GM23248 (cell line): ENCODE measurements at places on chromosomes 13 and 19. TPM values are rescaled to one million over a fixed set of nuclear protein-coding genes. Genes with fewer than 3 reads are reported as not detected.
A peak's percentile ranks its signal among the peaks of the same experiment; 100 is the strongest.

SLC15A1 gene
- not detected in 2 replicates for total RNA-seq

DNA sequence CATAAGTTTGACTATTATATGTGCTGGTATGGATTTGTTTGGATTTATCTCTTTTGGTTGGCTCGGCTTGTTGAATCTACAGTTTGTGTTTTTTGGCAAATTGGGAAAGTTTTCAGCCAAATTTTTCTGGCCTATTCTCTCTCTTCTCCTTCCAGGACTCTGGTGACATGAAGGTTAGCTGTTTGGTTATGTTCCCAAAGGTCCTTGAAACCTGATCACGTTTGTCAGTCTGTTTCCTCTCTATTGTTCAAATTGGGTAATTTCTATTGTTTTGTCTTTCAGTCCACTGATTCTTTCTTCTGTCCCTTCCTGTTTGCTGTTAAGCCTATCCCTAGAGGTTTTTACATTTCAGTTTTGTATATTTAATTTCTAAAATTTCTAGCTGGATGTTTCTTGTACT, 81.5 kb upstream of the SHISA2 start:
- H3K36me3 ChIP-seq = no peaks in the 10 kb centered on the region
- H3K4me1 ChIP-seq = no peaks in the 10 kb centered on the region
- 0 out of 2 replicates have a peak, but pooled peaks cover 7% of the 10 kb centered on the region for H3K27me3 ChIP-seq
- no peak overlapping the region for H3K27ac ChIP-seq
- H3K4me3 ChIP-seq = no peak overlapping the region

DNA sequence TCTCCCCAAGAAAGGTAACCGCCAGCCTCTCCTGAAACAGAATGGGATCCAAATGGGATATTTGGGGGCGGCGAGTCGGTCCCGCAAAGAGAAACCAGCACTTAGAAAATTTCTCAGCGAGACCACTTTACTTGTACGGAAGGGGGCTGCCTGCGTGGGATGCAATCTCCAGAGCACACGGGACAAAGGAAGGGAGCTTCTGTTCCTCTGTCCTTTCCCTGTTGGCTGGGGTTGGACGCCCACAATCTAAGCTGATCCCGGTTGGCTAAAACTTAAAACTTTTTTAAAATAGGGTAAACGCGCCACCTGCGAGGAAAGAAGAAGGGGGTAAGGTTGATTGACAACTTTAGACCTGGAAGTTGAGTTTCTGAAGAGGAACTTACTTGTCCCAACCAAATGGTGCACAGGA, 826 bp upstream of the BSG start:
- H3K4me3 ChIP-seq = peak overlapping the region; percentile 94
- peaks cover 27% of the 10 kb centered on the region for H3K4me1 ChIP-seq
- H3K27me3 ChIP-seq = no peaks in the 10 kb centered on the region
- no peaks in the 10 kb centered on the region for H3K36me3 ChIP-seq
- peak overlapping the region; percentile 75 for H3K27ac ChIP-seq

CALR3 gene
- not detected in 2 replicates for total RNA-seq

DNA sequence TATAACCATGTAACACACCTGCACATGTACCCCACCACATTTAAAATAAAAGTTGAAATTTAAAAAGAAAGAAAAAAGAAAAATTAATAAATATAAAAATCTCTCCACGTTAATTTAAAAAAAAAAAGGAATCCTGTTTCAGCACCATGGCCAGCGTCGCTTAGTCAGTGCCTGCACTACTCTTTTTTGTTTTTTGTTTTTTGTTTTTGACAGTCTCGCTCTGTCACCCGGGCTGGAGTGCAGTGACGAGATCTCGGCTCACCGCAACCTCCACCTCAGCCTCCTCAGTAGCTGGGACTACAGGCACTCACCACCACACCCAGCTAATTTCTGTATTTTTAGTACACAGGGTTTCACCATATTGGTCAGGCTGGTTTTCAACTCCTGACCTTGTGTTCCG, 835.9 kb downstream of the UQCRFS1 start:
- H3K27ac ChIP-seq = no peak overlapping the region
- H3K4me1 ChIP-seq = no peaks in the 10 kb centered on the region
- peak; percentile 49 for DNase-seq
- H3K36me3 ChIP-seq = no peaks in the 10 kb centered on the region

GRCh38 chr19:28394725-28395124, 818.2 kb downstream of the UQCRFS1 start:
- no peak overlapping the region for H3K4me3 ChIP-seq
- H3K27ac ChIP-seq = no peak overlapping the region
- H3K4me1 ChIP-seq = no peaks in the 10 kb centered on the region
- no peak for DNase-seq
- H3K36me3 ChIP-seq = no peaks in the 10 kb centered on the region

LRG1 gene
- not detected in 2 replicates for total RNA-seq

GRCh38 chr19:19103167-19103566, 35.1 kb downstream of the TMEM161A start:
- no peaks in the 10 kb centered on the region for H3K36me3 ChIP-seq
- no peaks in the 10 kb centered on the region for H3K4me1 ChIP-seq
- no peak overlapping the region for H3K4me3 ChIP-seq
- H3K27me3 ChIP-seq = no peaks in the 10 kb centered on the region
- H3K27ac ChIP-seq = no peak overlapping the region
- no peak for DNase-seq
